RPMI7951 (cell line): ENCODE measurements at places on chromosomes 4 and X. TPM values are rescaled to one million over a fixed set of nuclear protein-coding genes. Genes with fewer than 3 reads are reported as not detected.

The LRCH2 gene
- total RNA-seq = not detected in 2 replicates

The VSIG4 gene
- not detected in 2 replicates for total RNA-seq

The TACR3 gene
- total RNA-seq = not detected in 2 replicates

DNA sequence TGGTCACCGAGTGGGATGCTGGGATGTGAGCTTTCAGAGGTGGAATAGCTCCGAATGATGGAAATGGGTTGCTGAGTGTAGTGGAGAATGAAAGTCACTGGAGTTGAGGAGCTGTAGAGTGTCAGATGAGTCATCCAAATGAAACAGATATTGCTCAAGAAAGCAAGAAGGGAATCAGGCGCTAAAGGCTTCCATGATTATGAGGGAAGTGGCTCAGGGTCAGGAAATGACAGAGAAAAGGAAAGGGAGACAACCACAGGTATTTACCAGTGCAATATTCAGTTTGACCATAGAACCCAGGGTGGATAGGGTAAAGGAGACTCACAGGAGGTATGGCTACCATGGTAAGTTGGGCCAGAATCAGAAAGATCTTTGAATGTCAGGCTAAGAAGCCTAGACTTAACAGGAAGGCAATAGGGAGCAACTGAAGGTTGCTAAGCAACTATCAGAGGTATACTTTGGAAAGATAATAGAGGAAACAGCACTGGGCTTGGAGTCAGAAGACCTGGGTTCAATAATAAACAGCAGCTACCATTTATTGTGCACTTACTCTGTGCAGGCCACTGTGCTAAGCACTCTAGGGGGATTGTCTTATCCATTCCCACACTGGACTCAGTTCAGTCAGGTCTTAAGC, 11.7 kb downstream of the LAS1L start:
- peak; percentile 64 for DNase-seq

- DNase-seq = no peak
Measured at GRCh38 chrX:151081016-151081415, 95.4 kb upstream of the GPR50 start.

The LUZP4 gene
- 0.10 TPM in 1 of 2 replicates, not detected in the other for total RNA-seq

GRCh38 chr4:151409470-151410313, 716 bp downstream of the FHIP1A start:
- no peak for DNase-seq

DNA sequence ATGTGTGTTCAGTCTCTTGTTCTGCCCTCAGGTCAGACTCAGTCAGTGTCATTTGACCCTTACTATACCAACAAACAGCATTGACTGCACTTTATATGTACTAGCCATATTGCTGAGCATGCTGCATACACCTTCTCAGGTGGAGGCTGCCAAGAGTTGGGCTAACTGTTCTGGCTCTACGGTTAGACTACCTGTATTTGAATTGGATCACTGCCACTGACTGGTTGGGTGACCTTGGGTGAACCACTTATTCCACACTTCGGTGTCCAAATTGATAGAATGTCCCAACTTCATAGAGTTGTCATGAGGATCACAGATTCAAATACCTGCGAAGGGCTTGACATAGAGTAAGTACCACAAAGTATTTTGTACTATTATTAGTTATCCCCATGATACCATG, 91.2 kb upstream of the GPR50 start:
- no peak for DNase-seq

DNA sequence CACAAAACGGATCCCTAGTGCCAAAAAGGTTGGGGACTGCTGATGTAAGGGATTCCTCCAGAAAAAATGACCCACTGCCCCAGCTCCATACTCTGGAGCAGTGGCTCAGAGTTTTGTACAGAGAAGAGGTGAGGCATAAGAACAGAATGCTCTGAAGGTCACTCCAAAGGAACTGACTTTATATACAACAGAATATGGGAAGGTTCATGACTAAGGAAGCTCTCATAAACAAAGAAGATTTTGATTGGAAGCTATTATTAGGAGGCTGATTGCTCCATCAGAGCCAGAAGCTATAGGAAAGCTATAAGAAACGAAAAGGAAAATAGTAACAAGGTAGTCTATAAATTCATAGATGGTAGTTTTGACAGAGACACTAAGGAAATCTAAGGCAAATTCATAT, 203.1 kb downstream of the SLC7A11 start:
- DNase-seq = no peak

- DNase-seq = no peak
Measured at GRCh38 chr4:152099555-152099954, 338.7 kb upstream of the GATB start.

DNA sequence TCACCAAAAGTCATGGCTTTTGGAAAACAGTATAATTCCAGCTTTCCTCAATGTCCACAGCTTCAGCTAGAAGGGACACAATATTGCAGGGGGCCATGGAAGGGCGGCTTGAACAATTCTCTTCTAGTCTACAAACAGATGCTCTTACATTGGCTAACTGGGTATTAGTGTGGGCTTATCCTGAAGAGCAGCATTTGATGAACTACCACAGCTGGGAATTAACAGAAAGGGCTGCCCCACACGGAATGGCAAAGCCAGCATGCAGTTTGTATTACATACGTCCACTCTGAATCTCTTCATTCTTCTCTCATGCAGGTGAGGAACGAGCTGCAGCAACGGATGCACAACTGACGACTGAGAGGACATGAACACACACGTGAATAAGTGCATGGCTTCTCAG, 13.0 kb upstream of the PDCL2 start:
- no peak for DNase-seq

DNA sequence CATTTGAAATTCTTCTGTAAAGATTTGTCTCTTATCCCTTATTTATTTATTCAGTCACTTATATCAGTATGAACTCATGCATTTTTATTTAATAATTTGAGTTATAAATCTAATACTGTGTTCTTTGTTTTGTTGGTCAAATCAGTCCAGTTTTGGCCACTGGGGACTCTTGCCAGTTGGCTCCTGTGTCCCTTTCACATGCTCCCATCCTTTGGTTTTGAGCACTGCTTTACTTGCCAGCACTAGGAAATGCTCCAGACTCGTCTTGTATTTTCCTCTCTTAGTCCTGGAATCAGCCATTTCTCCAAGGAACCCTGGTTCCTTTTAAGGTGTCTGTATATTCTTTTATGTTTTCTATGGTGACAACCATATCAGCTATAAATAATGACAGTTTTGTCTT, 28.1 kb downstream of the KANTR start:
- no peak for DNase-seq

The FAM53A gene
- total RNA-seq = 0.78 and 1.1 TPM in 2 replicates

The KLHL15 gene
- 12.8 and 14.7 TPM in 2 replicates for total RNA-seq

GRCh38 chr4:188109157-188109755, at the start of gene TRIML2:
Gene TRIML2 (minus strand): TSS chr4:188109603. CDS start chr4:188105368, 4,235 bp downstream.
- DNase-seq = peak; percentile 42

GRCh38 chr4:38870098-38870808, 2.6 kb downstream of the FAM114A1 start:
- peak; percentile 63 for DNase-seq

GRCh38 chr4:3337811-3338210, 45.0 kb downstream of the RGS12 start:
- no peak for DNase-seq

DNA sequence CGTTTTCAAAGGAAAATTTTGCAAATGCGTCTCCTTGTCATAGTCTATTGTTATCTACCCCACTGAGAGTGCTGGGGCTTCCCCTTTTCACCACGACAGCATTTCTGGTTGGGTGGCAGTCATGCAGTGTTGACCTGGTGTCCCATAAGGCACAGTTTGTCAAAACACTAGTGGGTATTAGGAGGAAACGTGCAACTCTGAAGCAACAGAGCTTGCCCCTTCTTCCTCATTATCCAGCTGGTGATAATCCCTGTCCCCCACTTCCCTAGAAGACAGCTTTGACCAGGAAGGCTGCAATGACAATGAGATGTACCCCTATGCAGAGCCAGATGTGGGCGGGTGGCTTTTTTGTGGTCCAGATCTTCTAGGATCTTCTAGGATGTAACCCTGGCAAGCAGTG, 1.8 kb downstream of the TBC1D1 start:
- no peak for DNase-seq

DNA sequence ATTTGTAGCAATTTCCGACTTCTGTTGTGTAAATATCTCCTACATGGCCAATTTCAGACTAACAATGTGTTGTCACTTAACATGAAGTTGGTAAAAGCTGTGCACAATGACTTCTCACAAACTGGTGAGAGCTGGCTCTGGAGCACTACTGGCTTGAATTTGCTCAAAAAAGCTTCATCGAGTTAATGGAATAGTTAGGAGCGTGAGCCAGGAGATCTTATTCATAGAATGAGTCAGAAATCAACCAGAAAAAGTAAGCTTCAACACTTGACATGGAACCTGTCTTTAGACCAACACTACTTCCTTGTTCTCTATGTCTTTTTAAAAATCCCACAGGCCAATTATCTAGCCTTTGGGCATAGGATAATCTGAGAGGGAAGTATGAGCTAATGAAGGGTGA, 7.9 kb upstream of the CHRDL1 start:
- peak; percentile 49 for DNase-seq

DNA sequence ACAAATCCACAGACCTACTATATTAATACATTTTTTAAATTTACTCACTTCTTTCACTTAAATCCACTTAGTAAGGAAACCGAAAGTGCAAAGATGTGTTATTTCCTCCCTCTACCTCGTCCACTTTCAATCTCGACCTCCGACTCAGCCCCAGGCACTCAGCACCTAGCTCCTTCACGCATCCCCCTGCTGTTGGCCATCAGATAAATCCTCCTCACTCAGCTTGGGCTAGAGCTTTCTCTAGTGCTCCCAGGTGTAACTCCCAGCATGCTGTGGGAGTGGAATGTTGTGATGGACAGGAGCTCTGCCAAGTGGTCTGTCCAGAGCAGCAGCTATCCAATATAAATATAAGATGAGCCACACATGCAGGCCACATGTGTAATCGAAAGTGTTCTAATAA, 26.7 kb upstream of the TEC start:
- DNase-seq = peak; percentile 5
